SK-N-MC (cell line): ENCODE measurements at places on chromosomes 7 and 10.

GRCh38 chr7:66281678-66282590 is 76.8 kb downstream of the TPST1 start:
- DNase-seq = peak; percentile 62

DNA sequence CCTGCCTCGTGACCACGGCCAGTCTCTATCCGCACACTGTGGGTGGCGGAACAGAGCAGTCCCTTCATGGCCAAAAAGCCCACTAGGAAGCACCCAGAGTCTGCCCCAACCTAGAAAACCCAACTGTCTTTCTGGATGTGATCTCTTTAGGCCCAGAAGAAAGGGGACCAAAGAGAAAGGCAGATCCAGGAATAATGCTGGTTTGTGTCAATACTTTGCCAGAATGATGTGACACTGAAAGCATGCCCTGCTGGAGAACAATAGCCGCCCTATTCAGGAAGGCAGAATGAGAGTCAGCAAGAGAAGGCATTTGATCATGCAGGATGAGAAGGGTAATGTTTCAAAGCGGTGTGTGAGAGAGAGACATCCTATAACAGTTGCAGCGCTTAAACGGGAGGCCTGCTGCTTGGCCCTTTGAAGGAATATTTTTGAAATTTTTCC is 274.7 kb downstream of the USP6NL start:
- DNase-seq = no peak

DNA sequence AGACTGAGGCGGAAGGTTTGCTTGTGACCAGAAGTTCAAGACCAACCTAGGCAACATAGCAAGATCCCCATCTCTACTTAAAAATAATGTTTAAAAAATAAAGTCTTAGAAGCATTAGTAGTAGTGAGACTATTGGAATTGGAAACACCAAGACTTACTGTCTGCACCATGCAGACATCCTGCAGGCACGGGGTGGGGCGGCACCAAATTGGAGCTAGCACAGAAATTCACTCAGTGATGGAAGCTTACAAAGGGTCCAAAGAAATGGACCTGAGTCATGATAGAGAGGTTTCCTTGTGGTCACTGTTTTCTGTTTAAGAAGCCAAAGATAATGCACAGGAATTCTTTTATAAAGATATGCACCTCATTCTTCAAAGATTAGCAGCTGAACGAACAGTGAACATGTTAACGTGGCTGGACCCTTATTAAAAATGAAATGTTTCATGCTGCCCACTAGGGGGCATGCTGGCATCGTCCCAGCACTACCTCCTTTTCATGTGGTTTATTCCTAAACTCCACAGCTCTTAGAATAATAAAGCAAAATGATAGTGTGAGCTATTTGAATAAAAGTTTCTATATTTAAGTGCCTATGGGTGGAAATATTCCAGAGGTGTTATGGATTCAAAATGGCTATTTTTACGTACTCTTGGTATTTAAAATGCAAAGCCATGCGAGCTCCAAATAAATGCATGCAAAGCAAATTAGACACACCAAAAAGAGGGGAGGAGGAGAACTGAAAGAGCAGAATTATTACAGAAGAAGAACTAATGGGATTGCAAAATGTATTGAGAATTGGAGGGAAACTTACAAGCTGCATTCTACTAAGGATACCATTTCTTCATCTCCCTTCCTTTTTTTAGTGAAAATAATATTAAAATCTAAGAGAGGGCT is 28.6 kb downstream of the PDSS1 start:
- no peak for DNase-seq

DNA sequence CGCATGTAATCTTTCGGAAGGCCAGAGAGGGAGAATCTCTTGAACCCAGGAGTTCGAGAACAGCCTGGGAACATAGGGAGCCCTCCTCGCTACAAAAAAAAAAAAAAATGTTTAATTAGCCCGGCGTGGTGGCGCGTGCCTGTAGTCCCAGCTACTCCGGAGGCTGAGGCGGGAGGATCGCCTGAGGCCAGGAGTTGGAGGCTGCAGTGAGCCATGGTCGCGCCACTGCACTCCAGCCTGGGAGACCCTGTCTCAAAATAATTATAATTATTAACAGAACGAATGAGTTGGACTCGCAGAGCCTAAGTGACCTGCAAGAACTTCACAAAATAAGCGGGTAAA is 794 bp downstream of the PCGF6 start:
- no peak for DNase-seq

GRCh38 chr7:98472521-98472954 is 71.6 kb upstream of the BAIAP2L1 start:
- no peak for DNase-seq

DNA sequence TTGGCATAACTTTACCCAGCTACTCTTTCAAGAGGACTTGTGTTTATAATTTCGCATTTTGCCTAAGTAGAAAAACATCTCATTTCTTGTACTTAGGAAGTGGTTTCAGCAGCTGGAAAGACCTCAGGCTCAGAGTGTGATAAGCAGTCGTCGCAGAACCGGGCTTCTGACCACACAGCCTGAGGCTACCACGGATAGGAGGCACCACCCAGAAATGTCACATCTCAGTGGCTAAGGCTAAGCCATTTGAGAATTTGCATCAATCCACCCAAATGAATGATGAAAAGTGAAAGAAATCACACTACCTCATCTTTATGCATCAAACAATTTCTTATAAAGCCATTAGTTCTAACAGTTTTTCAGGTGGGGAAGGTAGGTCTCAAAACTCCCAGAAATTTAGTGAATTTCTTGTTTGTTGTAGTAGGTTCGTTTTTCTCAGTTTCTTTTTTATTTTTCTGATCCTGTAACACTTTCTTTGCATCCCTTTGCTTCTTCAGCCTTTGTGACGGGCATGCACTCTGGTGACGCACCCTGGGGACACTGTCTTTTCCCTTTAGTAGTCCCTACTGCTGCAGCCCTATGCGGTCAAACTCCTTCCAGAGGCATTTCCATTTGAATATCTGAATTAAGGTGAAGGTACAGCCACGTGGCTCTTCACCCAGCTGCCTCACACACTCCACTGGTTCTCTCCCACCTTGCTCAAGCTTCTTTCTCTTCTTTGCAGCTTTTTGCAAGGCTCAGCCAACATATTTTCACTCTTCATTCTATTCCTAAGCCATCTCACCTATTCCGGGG is 68.5 kb downstream of the MAP3K8 start:
- DNase-seq = no peak

DNA sequence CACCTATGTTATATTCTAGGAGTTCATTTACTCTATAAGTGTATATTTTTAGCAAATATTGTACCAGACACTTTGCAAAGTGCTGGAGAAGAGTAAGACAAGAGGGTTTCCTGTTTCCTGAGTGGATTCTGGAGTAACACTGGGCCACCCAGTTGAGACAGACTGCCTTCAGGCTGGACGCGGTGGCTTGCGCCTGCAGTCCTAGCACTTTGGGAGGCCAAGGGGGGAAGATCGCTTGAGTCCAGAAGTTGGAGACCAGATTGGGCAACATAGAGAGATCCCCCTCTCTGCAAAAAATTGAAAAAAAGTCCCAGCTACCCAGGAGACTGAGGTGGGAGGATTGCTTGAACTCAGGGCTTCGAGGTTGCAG is 772 bp upstream of the ZSCAN25 start:
- DNase-seq = no peak

DNA sequence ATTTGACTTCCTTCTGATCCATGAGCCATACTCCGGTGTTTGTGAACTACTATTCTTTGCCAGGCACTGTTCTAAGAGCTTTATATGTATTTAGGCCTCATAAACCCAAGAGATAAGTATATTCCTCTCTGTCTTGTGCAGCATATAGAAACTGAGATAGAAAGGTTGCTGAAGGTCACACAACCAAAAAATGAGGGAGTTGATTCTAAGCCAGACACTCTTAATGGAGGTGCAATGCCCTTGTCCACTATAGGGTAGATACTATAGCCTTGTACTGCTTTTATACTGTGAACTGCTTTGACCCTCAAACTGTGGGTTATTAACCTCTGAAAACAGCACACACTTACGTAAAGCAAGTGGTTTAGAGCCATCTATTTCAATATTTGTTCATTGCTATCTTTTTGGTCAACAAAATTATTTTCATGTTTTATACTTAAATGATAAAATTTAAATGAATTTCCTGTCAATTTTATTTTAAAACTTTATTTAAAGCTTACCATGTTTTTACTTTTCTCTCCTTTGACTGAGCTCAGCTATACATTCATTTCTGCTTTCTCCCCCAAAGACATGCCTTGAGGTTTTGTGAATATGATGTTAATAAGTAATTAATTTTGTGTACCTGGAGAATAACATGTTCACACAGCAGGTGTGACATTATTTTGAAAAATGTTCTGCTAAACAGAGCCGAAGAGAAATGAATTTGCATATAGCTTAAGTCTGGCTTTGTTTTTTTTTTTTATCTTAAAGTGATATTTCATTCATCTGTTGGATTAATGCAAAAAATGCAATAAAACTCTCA is 687.3 kb downstream of the DNAJB9 start:
- DNase-seq = no peak

DNA sequence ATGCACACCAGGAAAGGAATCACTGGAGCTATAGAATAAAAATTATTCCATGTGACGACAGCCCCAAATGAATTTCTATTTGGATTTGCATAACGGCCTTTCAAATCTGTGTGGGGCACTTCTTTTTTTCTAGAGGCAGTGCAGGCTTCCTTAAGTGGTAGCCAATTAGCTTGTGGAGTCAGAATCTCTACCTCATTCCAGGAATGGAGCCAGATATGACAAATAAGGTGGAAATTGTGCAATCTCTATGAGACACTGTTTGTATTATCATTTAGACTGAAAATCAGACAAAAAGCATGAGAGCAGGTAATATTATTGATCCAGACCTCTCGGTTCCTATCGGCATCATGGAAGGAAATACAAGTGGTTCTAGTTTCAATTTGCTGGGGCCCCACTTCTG is 78.7 kb downstream of the BEND7 start:
- DNase-seq = peak; percentile 0

DNA sequence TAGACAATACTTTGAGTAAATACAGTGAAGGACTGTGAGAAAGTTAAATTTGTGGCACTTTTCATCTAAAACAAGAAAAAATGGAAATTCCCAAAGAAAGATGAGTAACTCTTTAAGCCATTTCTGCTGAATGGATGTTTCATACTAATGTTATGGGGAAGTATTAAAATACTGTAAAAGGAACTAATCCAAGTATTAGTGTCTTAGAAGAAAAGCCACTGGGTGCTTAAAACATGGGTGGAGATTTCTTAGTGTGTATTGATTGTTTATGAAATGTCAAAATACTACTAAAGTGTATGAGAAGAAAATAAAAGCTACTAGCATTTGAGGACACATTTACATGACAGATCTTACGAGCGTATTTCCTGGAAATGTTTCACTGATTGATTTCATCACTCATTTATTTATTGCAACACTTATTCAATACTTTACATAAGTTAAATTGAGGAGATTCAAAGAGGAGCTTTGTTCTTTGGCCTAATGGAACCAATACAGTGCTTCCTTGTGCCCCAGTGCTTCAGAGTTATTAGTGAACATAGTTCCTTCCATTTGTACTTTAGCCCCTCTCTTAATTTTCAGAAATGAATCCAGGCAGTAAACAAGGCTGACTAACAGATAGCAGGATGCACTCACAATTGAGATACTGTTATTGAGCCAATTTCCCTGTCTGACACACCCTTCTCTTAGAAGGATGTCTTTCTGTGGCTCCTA is 155.5 kb upstream of the AHR start:
- no peak for DNase-seq

DNA sequence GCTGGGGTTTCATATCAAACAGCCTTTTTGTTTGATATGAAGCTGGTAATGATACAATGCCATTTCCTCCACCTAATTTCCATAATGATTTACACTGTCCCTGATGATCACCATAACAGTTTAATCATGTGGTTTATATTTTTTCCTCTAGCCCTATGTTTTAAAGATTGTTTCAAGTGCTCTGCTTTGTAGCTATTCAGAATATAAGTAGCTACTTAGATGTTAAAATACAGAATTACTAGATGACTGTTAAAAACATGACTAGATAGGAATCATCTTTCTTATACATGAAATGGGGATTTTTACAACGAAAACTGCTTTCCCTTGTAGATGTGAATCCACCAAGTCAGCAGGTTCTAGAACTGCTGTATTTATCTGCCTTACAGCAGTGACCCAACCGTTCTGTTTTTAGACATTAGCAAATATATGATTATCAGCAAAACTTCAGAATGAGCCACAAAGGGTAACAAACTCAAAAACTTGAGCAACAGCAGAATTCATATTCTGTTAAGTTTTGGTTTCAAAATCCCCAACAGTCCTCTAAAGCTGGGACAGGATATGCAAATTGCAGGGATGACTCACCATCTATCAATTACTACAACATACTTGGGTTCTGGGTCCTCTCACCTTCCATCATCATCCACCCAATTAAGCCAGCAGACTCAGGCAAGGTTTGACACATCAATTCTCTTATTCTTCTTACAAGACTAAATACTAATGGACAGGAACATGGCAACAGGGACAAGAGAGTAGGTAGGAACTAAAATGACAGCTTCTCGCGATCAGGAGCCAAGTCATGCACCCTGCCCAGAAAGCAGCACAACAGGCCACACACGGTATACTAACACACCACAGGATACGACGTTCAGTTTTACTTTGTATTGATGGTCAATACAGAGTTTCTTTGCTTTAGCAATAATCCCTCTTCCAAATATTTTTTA is 83.9 kb downstream of the PIP4K2A start:
- DNase-seq = no peak

DNA sequence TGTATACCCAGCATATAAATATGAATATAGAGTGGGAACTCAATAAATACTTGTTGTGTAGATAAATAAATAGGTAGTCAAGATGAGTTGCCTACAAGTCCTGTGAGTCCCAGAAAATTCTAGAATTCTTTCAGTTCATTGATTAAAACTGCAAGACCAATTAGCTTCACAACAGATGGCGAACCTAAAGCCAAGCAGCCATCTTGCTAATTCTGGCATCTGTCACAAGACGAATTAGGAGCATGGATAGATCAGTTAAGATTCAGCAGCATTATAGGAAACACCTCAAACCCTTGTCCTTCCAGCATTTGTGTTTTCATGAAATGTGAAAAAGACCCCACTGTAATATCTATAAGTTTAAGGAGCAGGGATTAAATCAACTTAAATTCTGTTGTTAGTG is 552.7 kb downstream of the MAGI2 start:
- no peak for DNase-seq

DNA sequence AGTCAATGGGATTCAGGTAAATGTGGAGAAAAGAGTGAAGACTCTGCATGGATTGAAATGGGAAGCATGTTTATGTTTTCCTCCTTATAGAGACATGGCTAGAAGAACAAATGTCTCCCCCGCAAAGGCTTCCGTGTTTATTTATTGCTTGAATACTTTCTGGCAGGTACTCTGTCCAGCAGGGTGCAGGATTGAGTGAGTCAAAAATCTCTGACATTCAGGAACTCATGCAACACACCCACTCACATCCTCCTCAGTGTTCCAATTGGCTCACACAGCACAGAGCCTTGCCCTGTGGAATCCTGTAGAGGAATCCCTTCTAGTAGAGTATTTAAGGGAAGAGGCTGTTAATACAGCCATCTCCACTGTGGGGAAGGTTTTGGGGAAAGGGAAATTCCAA is 290.3 kb upstream of the VWC2 start:
- no peak for DNase-seq

- no peak for DNase-seq
These were observed 28.3 kb downstream of the WDR86 start for GRCh38 chr7:151381348-151382078.
